DMS 273 treated with DMSO at 0.1 percent for 48 hours (cell line): ENCODE measurements at places on chromosomes 7 and 10.

GRCh38 chr10:72784551-72785351 is 92.8 kb downstream of the MCU start:
- DNase-seq, result no peak

DNA sequence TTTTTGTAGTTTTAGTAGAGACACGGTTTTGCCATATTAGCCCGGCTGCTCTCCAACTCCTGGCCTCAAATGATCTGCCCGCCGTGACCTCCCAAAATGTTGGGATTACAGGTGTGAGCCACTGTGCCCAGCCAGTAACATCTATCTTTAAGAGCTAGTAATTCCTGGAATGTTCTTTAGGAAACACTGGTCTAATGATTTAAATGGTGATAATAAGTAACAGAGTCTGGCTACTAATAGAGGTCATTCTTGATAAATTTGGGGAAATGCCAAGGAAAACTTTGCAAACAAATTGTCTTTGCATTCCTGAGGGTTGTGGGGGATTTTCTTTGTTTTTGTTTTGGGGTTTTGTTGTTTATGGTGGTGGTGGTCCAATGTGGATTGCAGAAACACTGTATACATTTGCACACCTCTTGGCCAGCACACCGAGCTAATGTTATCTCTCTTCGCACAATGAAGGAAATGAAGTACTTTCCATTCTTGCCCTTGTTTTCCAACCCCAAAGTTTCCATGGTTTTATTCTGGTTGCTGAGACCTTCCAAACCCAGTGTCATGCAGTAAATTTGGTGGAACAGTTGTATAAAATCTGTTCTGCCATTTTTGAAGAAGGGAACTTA is 51.3 kb upstream of the WIPF3 start:
- no peak for DNase-seq

DNA sequence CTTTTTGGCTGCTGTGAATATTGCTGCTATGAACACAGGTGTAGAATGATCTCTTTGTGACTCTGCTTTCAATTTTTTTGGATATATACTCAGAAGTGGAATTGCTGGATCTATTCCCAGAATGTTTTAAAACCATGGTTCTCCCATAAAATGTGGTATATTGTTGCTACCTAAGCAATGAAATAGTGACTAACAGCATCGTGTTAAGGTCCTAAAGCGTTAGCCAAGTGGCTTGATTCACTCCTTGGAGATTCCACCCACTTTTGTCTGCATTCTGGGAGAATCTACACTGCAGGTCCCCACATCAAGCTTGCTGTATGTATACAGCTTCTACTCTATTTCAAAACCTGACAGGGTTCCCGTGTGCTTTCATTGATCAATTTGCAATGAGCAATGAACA is 105.6 kb downstream of the CDK6 start:
- no peak for DNase-seq

DNA sequence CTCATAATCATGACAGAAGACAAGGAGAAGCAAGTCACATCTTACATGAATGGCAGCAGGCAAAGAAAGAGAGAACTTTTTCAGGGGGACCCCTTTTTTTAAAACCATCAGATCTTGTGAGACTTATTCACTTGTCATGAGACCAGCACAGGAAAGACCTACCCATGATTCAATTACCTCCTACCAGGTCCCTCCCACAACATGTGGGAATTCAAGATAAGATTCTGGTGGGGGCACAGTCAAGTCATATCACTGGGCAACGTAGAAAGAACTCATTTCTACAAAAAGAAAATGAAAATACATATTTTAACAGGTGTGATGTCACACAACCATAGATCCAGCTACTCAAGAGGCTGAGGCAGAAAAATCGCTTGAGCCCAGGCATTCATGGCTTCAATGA is 304.1 kb downstream of the IPMK start:
- no peak for DNase-seq

DNA sequence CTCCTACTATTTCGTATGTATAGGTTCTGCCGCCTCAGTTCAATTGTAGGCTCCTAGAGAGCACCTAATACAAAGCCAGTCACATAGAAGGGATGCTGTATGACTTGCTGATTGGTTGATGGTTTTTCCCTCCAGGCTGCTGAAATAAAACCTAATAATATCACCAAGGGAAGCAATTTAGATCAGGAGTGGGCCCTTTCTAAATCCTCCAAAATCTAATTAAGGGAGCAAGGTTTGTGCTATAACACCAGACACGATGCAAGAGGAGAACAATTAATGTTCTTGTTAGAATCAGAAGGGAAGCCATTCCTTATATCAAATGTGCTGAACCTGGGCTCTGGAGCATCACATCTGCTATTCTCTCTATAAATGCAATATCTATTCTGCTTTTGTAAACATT is 42.0 kb upstream of the SLC13A1 start:
- DNase-seq, result no peak

- DNase-seq, result no peak
These were observed 85.9 kb upstream of the CXCL12 start for GRCh38 chr10:44470784-44471183.

GRCh38 chr7:116380025-116380424 is 119.5 kb upstream of the CAV2 start:
- DNase-seq, result no peak

DNA sequence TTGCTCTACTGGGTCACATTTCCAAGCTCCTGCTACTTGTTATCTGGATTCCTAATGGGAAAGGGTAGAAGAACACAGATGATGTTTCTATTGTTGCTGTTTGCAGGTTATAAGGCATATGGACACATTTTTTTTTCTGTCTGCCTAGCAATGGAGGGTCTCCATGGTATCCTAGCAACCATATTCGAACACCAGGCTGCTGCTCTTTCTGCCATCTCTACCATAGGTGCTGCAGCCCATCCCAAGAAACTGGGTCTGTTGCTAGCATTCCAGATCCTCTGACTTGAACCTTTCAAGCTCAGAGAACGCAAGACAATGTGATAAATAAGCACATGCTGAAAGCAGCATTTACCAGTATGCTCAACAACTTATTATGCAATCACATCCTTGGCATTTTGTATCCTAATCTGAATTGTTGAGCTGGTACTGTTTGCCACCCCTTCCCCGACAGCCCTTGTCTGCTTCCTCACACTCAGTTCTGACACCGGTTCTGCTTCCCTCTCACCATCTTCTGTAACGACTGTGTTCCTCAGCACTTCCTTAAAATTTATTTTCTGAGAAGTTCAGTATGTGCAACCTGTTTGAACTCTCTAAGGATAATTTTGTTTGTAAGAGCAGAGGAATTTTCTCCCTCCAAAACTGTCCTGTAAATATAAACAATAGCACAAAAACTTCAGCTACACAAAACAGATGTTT is 6.2 kb downstream of the PRKG1 start:
- no peak for DNase-seq

DNA sequence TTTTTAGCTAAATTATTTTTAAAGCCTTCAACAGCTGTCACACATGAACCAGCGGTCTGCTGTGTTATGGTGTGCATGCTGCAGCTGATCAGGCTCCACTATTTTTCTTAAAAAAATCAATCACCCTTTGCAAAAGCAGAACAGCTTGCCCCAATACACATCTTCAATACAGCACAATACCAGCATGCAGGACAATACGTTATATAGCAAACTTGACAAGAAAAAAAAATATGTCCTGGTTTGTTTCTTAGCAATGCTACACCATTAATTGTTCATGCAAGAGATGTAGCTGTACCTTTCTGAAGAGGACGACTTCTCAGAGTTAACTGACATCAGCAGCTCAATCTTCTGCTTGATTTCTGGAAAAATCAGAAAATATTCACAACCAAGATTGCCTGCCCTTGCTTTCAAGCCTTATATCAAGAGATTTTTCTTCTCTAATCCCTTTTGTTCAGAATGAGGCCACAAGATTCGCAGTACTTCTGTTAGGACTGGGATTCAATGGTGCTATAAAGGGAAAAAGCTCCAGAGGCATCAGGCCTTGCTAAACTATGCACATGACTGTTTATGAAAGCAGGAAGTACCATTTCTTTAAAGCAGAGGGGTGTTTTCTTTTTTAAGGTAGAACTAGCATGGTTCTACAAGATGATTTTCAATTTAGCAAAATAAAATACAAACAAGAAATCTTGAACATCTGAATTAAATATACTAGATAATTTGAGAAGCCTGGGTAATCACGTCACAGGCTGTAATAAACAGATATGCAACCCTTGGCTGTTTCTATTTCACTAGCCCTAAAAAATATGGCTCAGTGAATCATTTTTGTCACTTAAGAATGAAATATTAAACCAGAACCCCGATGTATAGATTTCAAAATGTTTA is 120.0 kb downstream of the SRPK2 start:
- peak; percentile 68 for DNase-seq

DNA sequence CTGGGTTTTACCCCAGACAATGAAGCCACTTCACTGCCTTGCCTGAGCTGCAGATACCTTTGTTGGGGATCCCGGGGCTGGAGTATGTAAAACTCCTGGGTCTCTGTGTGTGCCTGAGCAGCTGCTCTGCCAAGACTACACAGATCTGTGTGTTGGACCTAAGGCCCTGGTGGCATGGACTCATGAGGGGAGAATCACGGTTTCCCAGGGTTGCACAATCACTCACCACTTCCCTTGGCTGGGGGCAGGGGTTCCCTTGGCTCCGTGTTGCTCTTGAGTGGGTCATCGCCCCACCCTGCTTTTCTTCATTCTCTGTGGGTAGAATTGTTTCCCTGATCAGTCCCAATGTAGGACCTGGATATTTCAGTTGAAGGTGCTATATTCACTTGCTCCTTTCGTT is 13.9 kb upstream of the TBATA start:
- no peak for DNase-seq

- DNase-seq, result no peak
These were observed 29.3 kb downstream of the CCNJ start for GRCh38 chr10:96072674-96073073.
